A549 treated with DMSO at 1 μM for 4 hours (cell line): ENCODE measurements at places on chromosomes 7 and 10. TPM values are rescaled to one million over a fixed set of nuclear protein-coding genes. Genes with fewer than 3 reads are reported as not detected.

The MALSU1 gene
- total RNA-seq, result 63.5 to 84.8 TPM (median 83.1 TPM) in 5 replicates

The ANKRD1 gene
- total RNA-seq, result 3.8 to 10.5 TPM (median 7.1 TPM) in 5 replicates

The TMEM196 gene
- not detected in 5 replicates for total RNA-seq

The TOMM7 gene
- total RNA-seq, result 418 to 1,219 TPM (median 477 TPM) in 5 replicates

The R3HCC1L gene
- total RNA-seq, result 14.2 to 16.3 TPM (median 15.4 TPM) in 5 replicates

The FGFR2 gene
- 0.36 to 0.52 TPM (median 0.45 TPM) in 5 replicates for total RNA-seq

The SPDYE9 gene
- total RNA-seq, result not detected in 5 replicates

The VSIR gene
- 23.7 to 32.7 TPM (median 28.7 TPM) in 5 replicates for total RNA-seq

The CYP26C1 gene
- total RNA-seq, result not detected in 5 replicates

The NKX2-3 gene
- total RNA-seq, result 0.06 TPM in 1 of 5 replicates, not detected in the others

The TAS2R5 gene
- total RNA-seq, result 0.37 to 0.81 TPM (median 0.46 TPM) in 4 of 5 replicates, not detected in the other

The HOXA2 gene
- 0.70 to 1.6 TPM (median 1.2 TPM) in 5 replicates for total RNA-seq
